ENCODE measurements at places on chromosomes 7 and 10. TPM values are rescaled to one million over a fixed set of nuclear protein-coding genes. Genes with fewer than 3 reads are reported as not detected.
A peak's percentile ranks its signal among the peaks of the same experiment; 100 is the strongest.

- peaks cover 11% of the 10 kb centered on the region for H3K4me1 ChIP-seq
- peak overlapping the region; percentile 32 for H3K27ac ChIP-seq
- H3K36me3 ChIP-seq, result peaks cover 42% of the 10 kb centered on the region
- H3K27me3 ChIP-seq, result no peaks in the 10 kb centered on the region
- DNase-seq, result peak; percentile 34
Observed at GRCh38 chr10:113858541-113858940, 4.1 kb downstream of the NHLRC2 start.

DNA sequence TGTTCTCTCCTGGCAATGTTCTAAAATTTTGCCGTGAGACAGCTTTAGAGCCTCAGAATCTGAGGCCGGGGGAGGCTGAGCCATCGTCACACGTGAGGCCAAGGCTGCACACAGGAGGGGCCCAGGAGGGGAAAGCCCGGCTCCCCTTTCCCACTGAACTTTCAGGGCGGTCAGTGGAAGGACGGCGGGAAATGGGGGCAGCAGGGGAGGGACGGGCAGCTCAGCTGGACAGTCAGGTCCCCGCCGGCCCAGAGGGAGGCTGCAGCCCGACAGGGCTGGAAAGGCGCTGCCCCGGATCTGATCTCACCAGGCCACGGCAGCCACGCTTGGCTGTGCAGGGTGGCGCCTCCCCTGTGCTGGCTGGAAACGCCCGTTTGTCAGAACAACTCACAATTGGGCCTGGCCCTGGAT, 43.3 kb upstream of the ADGRA1 start:
- DNase-seq, result no peak
- no peaks in the 10 kb centered on the region for H3K4me1 ChIP-seq
- no peak overlapping the region for H3K27ac ChIP-seq

GRCh38 chr7:96949766-96950165, 55.6 kb upstream of the DLX6 start:
- H3K4me1 ChIP-seq, result peaks cover 40% of the 10 kb centered on the region
- no peaks in the 10 kb centered on the region for H3K27me3 ChIP-seq
- H3K27ac ChIP-seq, result peak overlapping the region; percentile 61
- no peak overlapping the region for H3K4me3 ChIP-seq
- DNase-seq, result peak; percentile 67

GRCh38 chr7:6654842-6655610, 17.9 kb downstream of the ZNF316 start:
- H3K36me3 ChIP-seq, result peaks cover 50% of the 10 kb centered on the region
- H3K27me3 ChIP-seq, result no peaks in the 10 kb centered on the region
- no peak overlapping the region for H3K27ac ChIP-seq
- H3K4me1 ChIP-seq, result no peaks in the 10 kb centered on the region

GRCh38 chr7:120833546-120833945, 24.4 kb downstream of the TSPAN12 start:
- no peaks in the 10 kb centered on the region for H3K4me1 ChIP-seq
- H3K27me3 ChIP-seq, result peaks cover 77% of the 10 kb centered on the region
- no peak overlapping the region for H3K4me3 ChIP-seq
- no peak overlapping the region for H3K27ac ChIP-seq

GRCh38 chr7:40742270-40742669, 607.5 kb downstream of the SUGCT start:
- no peak for DNase-seq
- H3K36me3 ChIP-seq, result no peaks in the 10 kb centered on the region
- H3K4me1 ChIP-seq, result no peaks in the 10 kb centered on the region
- no peak overlapping the region for H3K27ac ChIP-seq

- H3K36me3 ChIP-seq, result no peaks in the 10 kb centered on the region
- H3K27me3 ChIP-seq, result no peaks in the 10 kb centered on the region
- H3K27ac ChIP-seq, result no peak overlapping the region
- peaks cover 6% of the 10 kb centered on the region for H3K4me1 ChIP-seq
- H3K4me3 ChIP-seq, result no peak overlapping the region
- DNase-seq, result no peak
Observed at GRCh38 chr10:76037531-76038155, 606.2 kb downstream of the LRMDA start.

DNA sequence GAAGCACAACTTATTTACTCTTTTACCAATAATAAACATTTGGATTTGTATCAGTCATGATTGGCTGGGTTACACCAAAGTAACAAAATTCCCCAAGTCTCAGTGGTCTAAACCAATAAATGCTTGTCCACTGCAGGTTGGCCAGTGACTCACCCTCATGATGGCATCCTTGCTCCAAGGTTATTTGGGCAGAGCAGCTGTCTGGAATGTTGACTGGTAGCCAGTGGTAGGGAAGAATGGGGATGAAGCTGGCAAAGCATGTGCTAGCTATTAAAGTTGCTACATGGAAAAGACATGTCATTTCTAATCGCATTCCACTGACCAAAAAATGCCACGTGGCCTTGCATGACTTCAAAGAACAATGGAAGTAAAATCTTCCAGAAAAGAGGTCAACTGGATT, 1168.7 kb upstream of the CELF2 start:
- no peak overlapping the region for H3K4me3 ChIP-seq
- H3K27ac ChIP-seq, result no peak overlapping the region
- no peaks in the 10 kb centered on the region for H3K27me3 ChIP-seq
- H3K36me3 ChIP-seq, result no peaks in the 10 kb centered on the region
- DNase-seq, result peak; percentile 13

- no peaks in the 10 kb centered on the region for H3K36me3 ChIP-seq
- no peak overlapping the region for H3K27ac ChIP-seq
Observed at GRCh38 chr7:64101126-64101942, 56.1 kb downstream of the ZNF727 start.

DNA sequence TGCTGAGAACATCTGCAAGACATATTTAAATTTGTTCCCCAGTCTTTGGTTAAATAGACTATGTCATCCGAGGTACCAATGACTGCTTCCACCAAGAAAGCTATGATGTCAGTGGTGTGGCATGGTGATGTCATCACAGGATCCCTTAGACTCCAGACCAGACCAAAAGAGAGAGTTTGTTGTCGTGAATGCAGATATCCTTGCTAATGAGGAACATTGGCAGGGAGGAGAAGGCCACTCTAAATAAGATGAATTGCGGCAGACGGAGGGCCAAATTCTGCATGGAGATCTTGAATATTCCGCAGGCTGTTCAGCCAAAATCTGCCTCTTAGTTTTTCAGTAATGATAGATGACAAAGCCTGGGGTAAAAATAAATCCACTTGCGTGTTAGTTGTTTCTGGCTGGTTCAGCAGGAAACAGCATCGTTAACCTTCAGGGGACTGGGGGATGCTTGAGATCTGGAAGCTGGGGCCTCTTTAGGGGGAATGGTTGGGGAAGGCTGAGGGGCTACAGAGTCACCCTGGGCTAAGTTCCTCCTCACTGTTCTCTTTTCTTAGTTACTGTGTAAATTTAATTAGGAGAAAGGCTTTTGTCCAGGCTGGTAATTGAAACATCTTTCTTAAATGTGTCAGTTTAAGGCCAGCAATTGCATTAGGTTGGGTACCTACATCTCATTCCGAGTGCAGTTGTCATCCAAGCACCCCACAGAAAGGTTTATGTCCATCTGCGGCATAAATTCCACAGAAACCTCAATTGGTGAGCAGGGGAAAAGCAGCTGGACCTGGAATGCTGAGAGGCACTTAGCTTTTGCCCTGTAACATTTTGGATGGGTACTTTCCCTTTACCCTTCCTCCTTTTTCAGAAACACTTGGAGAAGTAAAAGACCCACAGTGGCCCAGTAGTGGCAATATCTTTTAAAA, 11.6 kb upstream of the CAMK1D start:
- no peaks in the 10 kb centered on the region for H3K27me3 ChIP-seq
- no peaks in the 10 kb centered on the region for H3K36me3 ChIP-seq
- peaks cover 11% of the 10 kb centered on the region for H3K4me1 ChIP-seq
- no peak overlapping the region for H3K4me3 ChIP-seq

DNA sequence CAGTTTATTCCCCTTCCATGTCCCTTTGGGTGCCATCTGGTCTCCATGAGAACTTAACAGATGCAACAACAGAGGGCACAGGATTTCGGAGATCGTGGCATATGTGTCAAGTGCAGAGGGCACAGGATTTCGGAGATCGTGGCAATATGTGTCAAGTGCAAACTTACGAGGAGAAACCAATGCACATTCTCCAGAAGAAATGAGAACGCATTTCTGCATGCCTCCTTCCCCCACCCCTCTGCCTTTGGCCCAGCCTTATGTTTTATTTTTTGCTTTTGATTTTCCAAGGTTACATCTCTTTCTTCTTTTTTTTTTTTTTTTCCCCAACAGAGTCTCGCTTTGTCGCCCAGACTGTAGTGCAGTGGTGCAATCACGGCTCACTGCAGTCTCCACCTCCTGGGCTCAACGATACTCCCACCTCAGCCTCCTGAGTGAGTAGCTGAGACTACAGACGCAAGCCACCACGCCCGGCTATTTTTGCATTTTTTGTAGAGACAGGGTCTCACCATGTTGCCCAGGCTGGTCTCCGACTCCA, 586 bp upstream of the ANKRD26 start:
- DNase-seq, result no peak
- peaks cover 24% of the 10 kb centered on the region for H3K36me3 ChIP-seq
- H3K4me1 ChIP-seq, result peaks cover 13% of the 10 kb centered on the region

DNA sequence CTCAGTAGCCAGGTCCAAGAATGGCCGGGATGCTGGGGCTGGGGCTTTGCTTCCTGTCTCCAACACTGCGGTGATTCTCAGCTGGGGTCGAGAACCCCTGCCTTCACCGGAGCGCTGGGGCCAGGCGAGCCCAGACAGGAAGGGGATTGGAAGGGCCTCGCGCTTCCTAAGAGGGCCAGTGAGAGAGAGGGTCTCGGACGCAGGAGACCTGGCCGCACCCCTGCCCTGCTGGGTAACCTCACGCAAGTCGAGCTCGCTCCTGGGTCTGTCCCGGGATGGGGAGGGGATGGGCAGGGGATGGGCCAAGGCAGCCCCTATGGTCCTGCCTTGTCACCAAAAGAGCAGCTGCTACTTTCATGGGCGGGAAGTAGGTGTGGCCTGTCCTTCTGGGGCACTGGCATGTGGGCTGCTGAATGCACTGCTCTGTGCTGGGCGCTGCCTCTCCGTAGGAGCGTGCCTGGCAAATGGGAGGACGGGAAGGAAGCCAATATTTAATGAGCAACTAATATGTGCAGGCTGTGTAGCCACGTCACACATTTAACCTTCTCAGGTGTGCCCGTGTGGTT, 20.0 kb downstream of the KCNK18 start:
- peak overlapping the region; percentile 78 for H3K4me3 ChIP-seq
- no peak overlapping the region for H3K27ac ChIP-seq
- peaks cover 28% of the 10 kb centered on the region for H3K27me3 ChIP-seq
- H3K4me1 ChIP-seq, result no peaks in the 10 kb centered on the region

DNA sequence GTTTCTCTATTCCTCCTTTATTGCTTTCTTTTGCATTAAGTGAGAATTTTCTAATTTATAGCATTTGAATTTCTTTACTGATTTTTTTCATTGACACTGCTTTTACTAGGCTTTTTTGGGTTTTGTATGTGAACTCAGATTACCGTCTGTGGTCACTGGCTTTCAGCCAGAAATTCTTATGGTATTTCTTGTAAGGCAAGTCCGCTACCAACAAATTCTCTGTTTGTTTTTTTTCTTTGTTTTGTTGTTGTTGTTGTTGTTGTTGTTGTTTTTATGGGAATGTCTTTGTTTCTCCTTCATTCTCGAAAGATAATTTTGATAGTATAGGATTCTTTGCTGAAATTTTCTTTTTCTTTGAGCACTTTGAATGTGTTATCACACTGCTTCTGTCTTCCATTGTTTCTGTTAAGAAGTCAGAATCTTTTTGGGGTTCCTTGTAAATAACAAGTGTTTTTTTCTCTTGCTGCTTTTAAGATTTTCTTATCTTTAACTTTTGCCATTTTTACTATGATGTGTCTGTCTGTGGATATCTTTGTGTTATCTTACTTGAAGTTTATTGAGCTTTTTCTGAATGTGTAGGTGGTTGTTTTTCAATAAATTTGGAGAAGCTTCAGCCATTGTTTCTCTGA, 7.2 kb downstream of the NET1 start:
- DNase-seq, result no peak
- H3K4me1 ChIP-seq, result peaks cover 1% of the 10 kb centered on the region

GRCh38 chr7:80488851-80489370, 23.0 kb downstream of the GNAT3 start:
- H3K27ac ChIP-seq, result no peak overlapping the region
- no peak overlapping the region for H3K4me3 ChIP-seq
- peaks cover 11% of the 10 kb centered on the region for H3K4me1 ChIP-seq
- H3K27me3 ChIP-seq, result no peaks in the 10 kb centered on the region
- no peaks in the 10 kb centered on the region for H3K36me3 ChIP-seq

DNA sequence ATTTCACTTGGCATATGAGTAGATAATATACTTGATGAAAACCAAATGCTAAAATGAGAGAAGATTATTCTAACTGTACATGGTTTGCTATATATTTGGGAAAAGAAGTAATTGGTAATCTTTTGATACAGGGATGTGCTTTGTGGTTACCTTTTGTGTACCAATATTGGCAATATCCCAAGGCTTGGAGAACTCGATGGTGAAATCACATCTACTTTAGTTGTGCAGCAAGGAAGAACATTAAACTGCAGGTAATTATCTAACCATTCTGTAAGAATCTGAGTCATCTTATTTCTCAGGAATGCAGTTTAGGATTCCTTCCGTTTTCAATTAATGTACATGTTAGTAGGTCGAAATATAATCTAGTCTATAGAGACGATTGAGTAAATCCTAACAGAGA, 64.1 kb downstream of the SRI start:
- DNase-seq, result peak; percentile 20
- no peak overlapping the region for H3K4me3 ChIP-seq
- H3K36me3 ChIP-seq, result peaks cover under 1% of the 10 kb centered on the region

GRCh38 chr10:49398000-49398861, 2.3 kb upstream of the DRGX start:
- peaks cover 100% of the 10 kb centered on the region for H3K27me3 ChIP-seq
- peak overlapping the region; percentile 36 for H3K4me3 ChIP-seq
- H3K36me3 ChIP-seq, result no peaks in the 10 kb centered on the region

DNA sequence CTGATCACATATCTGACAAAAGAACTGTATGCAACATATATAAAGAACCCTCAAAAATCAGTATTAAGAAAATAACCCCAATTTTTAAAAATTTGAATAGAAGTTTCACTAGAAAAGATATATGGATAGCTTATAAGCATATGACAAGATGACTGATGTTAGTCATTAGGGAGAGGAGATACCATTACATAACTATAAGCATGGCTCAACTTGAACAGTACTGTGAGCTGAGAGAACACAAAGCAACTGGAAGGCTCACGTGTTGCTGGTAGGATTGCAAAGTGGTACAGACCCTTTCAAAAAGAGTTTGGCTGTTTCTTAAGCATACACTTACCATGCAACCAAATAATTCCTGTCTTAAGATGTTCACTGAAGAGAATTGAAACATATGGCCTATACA, 14.7 kb downstream of the CCDC71L start:
- no peak overlapping the region for H3K27ac ChIP-seq
- no peaks in the 10 kb centered on the region for H3K36me3 ChIP-seq
- H3K27me3 ChIP-seq, result no peaks in the 10 kb centered on the region
- no peak for DNase-seq

DNA sequence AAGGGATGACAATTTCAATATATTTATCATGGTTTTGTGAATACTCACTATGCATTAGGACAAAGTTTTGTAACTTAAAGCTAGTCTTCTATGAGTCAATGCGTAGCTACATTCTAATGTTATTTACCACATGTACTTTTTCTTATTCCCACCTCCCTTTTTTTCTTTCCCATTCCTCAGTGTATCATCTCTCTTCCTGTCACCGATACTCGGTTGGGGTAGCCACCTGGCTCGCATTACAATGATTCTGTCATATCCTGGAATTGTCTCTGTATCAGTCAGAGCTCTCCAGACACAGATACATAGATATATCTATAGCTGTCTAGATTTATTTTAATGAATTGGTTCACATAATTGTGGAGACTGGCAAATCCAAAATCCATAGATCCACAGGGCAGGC, 9.8 kb upstream of the RALA start:
- no peak overlapping the region for H3K4me3 ChIP-seq
- H3K4me1 ChIP-seq, result peaks cover 25% of the 10 kb centered on the region
- no peak overlapping the region for H3K27ac ChIP-seq
- H3K36me3 ChIP-seq, result no peaks in the 10 kb centered on the region

COL17A1 gene
- 514 TPM for total RNA-seq

WEE2 gene
- total RNA-seq, result not detected

AKR1B15 gene
- not detected for total RNA-seq

ANXA8 gene
- 103 TPM for total RNA-seq
